DMS79 treated with DMSO at 0.1 percent for 48 hours (cell line): ENCODE measurements at places on chromosomes 6 and 20.

GRCh38 chr20:3932277-3932676 is 43.1 kb downstream of the PANK2 start:
- no peak for DNase-seq

DNA sequence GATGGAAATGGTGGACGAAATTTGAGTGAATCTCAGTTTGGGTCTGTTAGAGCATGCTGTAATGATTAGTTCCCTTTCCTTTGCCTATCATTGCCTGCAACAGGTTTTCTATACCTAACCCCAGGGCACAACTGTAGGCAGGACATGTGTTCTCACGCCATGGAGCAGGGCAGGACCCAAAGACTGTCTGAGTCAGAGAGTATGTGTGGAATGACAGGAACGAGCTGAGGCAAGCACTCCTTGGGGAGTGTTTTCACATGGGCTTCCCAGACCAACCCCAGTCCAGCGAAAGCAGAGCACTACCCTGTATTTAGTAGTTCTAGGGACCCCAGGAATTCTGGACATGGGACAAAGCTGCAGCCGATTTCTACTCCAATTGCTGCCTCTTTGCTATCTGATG is 234.2 kb downstream of the HACE1 start:
- no peak for DNase-seq

- peak; percentile 60 for DNase-seq
Measured at GRCh38 chr6:22828179-22829062, 259.1 kb downstream of the HDGFL1 start.

- DNase-seq = no peak
Measured at GRCh38 chr6:170167657-170168159, 123.2 kb downstream of the DLL1 start.

GRCh38 chr6:70236343-70236742 is 66.5 kb downstream of the COL9A1 start:
- DNase-seq = no peak
